ENCODE measurements at places on chromosomes 2 and 18.

GRCh38 chr2:42053791-42054701, 6.2 kb downstream of the PKDCC start:
- no peak for DNase-seq

GRCh38 chr2:5694306-5694705, 2.1 kb downstream of the SOX11 start:
- DNase-seq: no peak

DNA sequence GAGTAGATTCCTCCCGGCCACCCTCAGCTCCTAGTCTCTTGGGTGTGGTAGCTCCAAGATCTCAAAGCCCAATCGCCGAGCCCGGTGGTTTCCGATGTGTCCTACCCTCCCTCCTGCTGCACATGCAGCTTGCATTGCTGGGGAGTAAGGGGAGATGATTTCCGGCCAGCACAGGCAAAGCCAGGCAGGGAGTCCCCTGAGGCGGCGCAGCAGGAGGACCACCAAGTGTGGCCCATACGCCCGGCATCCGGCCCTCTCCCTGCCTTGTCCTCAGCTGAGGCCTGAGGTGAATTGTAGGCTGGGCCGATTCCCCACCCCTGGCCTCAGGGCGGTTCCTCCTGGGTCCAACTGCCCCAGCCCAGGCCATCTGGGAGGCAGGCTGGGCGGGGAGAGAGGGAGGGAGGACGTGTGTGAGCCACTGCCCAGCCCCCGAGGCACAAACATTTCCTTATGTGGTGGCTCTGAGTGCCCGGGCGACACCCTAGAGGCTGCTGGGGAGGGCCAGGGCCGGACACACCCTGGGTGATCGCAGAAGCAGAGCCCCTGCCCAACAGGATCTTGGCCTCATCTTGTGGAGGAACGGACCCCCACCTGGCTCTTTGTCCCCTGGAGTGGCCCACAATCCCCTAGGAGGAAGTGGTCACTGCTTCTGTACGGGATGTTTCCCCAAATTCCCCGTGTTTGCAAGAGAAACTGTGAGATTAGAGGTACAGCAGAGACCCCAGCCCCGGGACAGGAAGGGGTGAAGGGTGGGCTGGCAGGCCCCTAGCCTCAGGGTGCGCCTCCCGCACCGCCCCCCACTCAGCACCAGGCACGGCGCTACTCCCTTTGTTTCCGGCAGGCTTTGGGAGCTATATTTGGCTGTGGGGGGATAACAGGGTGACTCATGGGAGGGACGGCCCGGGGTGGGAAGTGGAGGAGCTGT, 41.9 kb upstream of the PTMA start:
- no peak for DNase-seq

GRCh38 chr18:69128566-69128965, 272.1 kb upstream of the DOK6 start:
- DNase-seq: no peak

DNA sequence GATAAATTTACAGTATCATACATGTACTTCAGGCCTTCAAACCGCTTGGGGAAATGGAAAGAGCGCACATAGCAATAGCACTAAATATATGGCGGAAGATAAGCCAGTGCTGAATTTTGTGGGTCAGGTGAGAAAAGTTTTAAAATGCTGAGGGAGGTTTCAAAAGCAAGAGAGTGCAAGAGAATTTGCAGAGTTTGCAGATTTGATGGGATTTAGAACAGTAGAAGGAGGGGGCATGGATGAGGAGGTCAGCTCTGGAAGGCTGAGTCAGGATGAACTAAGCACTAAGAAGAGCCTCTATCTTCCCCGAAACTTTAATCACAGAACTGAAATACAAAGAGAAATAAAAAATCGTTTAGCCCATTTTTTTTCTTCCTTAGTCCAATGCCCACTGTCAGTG, 145.9 kb downstream of the DLGAP1 start:
- no peak for DNase-seq

Data from stimulated activated CD8-positive, alpha-beta memory T cell treated with anti-CD3 and anti-CD28 coated beads, Interleukin-4, amount 100 ng/mL, for 24 hours (primary cell).